ENCODE measurements at places on chromosomes 7 and 10.

- no peak for DNase-seq
Observed at GRCh38 chr7:151616443-151617213, 96.9 kb upstream of the RHEB start.

- DNase-seq = no peak
Observed at GRCh38 chr7:47259682-47260081, 322.2 kb downstream of the TNS3 start.

DNA sequence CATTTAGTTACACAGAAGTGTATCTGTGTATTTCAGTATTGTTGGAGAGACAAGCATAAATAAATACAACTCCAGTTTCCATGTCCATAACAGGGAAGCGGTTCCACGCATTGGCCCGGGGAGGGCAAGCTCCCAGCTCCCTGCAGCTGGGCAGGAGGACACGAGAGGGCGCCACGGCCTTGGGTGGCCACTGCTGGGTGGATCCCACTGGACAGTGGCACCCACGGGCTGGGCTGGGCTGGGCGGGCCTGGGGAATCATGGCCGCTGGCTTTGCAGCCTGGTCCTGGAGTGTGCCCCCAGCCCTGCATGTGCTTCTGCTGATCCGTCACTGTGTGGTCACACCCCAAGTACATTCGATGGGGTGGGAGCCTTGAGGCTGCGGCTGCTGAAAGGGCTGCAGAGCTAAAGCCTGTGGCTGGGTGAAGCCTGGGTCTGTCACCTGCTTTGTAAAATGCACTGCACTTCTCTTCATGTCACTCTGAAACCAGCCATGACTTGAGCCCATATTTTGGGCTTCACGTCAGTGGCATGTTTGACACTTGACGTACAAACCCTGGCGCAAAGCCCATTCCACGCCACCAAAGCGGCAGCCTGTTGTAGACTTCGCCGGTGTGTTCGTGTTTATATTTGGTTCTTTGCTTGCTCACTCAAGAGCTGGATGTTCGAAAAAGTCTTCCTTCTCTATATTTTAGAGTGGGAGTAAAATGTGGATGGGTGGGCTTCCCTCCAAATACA lies 27.5 kb downstream of the LRRC27 start:
- DNase-seq = no peak

GRCh38 chr7:17498230-17498629 lies 199.8 kb downstream of the AHR start:
- DNase-seq = no peak

DNA sequence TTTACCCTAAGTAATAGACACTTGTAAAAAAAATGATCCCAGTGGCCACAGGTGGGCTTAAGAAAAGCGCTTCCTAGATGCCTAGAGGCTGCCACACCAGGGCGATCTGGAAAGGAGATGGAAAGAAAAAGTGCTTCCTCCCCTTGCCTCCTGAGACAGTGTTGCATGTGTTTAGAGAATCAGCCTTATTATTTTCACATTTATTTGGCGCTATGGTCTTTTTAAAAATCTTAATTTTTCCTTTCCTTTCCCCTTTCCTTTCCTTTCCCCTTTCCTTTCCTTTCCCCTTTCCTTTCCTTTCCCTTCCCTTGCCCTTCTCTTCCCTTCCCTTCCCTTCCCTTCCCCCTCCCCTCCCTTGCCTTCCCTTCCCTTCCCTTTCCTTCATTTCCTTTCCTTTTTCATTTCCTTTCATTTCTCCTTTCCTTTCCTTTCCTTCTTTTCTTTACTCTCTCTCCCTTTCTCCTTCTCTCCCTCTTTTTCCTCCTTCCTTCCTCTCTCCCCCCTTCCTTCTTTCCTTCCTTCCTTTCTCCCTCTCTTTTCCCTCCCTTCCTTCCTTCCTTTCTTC lies 7.1 kb upstream of the MKX start:
- DNase-seq = no peak

DNA sequence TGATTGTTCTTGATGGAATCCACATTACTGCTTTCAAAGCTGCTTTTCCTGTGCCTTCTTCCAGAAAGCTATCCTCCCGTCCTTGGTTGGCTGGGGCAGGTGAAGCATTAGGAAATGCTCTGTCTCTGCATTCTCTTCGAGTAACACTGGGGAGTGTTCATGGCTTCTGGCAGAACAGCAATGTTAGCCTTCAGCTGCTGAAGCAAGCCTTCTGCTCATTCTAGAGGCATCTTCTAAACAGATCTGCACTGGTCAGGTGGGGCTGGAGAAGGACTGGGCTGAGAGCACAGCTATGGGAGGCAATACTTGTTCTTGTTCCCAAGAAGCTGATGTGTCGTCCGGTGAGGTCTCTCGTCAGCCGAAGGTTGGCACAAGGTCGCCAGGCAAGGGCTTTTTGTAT lies 80.6 kb downstream of the MGMT start:
- no peak for DNase-seq

- DNase-seq = no peak
Observed at GRCh38 chr10:13441476-13441875, 87.3 kb downstream of the BEND7 start.

DNA sequence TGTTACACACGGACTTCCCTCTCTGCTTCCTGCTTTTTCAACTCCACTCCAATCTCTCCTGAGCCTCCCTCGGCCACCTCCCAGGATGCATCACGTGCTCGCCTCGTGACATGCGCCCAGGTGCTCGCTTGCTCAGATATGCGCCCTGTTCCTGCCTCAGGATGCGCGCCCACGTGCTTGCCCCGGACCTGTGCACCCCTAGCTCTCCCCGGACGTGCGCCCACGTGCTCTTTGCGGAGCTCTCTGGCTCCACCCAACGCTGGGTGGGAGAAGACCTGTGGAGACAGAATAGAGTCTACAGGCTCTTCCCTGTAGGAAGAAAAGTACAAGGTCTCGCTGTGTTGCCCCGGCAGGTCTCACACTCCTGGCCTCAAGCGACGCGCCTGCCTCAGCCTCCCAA lies 23.1 kb downstream of the PARD3 start:
- no peak for DNase-seq

GRCh38 chr7:29408841-29409243 lies 154.8 kb upstream of the PRR15 start:
- DNase-seq = peak; percentile 29

GRCh38 chr7:143372070-143372469 lies 9.1 kb upstream of the ZYX start:
- DNase-seq = no peak

- DNase-seq = no peak
Observed at GRCh38 chr10:74450602-74451001, 299.6 kb downstream of the ADK start.

- DNase-seq = no peak
Observed at GRCh38 chr7:2445047-2445446, 31.2 kb downstream of the GRIFIN start.

DNA sequence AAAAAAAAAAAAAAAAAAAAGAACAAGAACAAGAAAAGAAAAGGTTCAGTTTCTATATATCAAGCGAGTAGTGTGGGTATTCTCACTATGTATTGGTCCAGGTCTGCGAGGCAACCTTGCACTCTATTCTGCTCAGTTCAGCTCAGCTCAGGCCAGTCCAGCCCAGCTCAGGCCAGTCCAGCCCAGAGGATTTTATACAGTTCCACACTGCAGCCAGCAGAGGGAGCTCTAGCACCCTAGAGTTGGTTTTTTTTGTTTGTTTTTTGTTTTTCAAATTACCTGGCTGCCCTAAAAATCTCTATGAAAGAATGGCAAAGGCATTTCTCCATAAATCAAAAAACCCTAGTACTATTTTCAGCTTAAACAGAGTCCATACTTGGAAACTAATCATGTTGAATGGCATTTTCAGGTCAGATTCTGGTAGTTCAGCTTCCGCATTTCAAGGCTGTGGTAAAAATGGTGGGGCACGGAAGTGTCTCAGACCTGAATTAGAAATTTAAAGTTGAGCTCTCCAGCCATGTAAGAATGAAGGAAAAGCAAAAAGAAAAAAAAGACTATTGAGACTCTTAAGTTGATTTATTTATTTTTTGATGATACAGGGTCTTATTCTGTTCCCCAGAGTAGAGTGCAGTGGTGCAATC lies 55.2 kb upstream of the GSDME start:
- DNase-seq = peak; percentile 31

- DNase-seq = no peak
Observed at GRCh38 chr7:159157714-159158113, 13.0 kb upstream of the VIPR2 start.

GRCh38 chr7:43600056-43600455 lies 17.1 kb downstream of the STK17A start:
- DNase-seq = no peak

DNA sequence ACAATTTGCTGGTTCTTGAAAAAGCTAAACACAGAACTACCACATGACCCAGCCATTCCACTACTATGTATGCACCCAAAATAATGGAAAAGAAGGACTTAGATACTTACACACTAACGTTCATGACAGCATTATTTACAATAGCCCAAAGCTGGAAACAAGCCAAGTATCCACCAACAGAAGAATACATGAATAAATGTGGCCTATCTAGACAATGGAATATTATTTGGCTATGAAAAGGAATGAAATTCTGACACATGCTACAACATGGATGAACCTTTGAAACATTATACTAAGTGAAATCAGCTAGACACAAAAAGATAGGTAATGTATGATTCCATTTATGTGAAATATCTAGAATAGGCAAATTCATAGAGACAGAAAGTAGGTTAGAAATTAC lies 67.4 kb upstream of the EXOC4 start:
- DNase-seq = no peak

- DNase-seq = no peak
Observed at GRCh38 chr10:53952698-53953630, 848.1 kb downstream of the PCDH15 start.

GRCh38 chr10:128693493-128694131 lies 567.4 kb upstream of the MKI67 start:
- no peak for DNase-seq

DNA sequence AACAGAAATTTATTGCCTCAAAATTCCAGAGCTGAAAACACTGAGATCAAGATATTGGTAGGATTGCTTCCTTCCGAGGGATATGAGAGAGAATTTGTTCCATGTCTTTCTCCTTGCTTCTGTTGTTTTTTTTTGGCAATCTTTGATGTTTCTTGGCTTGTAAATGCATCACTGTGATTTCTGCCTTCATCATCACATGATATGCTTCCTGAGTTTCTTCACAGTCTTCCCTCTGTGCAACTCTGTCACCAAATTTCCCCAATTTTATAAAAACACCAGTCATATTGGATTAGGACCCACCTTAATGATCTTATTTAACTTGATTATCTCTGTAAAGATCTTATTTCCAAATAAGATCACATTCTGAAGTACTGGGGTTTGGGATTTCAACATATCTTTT lies 14.7 kb downstream of the TMEM236 start:
- DNase-seq = no peak

- DNase-seq = no peak
Observed at GRCh38 chr7:107236862-107237261, 68.1 kb downstream of the HBP1 start.

- DNase-seq = no peak
Observed at GRCh38 chr10:121695731-121696464, 97.7 kb upstream of the FGFR2 start.

DNA sequence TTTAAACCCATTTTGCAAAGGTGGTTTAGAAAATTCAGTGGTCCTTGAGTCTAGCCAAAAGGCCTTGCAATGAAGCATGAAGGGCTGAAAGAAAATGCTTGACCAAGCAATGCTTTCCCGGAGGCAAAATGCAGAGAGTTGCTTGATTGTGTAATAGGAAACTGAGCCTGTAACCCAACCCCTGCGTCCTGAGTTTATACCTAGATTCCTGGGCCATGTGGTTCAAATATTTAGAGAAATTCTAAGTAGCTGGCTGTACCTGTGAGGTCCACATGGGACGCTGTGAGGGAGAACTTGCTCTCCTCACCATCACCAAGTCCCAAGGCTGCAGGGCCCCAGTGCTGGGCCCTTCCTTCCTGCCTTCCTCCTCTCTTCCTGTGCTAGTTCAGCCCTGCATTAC lies 45.7 kb downstream of the CXCL12 start:
- no peak for DNase-seq

GRCh38 chr10:132709471-132709951 lies 76.4 kb downstream of the NKX6-2 start:
- no peak for DNase-seq

GRCh38 chr7:111145472-111145871 lies 54.5 kb downstream of the LRRN3 start:
- no peak for DNase-seq

DNA sequence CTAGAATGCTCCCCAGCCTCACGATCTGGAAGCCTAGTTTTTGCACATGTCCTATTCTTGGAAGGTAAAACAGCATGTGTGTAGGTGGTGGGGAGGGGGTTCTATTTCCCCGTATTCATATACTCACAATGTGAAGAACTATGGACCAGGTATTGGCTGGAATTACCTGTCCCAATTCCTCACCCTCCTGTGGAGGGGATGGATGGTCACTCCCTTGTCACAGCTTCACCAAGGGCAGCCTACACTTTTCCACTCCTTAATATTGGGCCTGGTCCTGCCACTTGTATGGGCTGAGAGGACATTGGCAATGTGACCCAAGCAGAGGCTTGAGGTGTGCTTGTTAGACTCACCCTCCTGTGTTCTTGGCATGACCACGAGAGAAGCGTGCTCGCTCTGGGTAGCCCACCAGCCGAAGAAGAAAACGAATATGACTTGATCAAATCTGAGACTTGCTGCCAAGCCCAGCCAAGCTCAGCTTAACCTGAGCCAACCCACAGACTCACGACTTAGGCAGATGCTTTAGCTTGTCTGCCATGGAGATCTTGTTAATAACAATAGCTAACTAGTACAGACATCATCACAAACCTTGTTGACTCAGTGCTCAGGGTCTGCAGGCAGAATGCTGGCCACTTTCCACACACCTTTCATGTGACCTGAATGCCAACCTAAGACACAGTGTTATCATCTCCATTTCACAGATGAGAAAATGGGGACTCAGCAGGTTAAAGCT lies 17.2 kb downstream of the ZNF488 start:
- no peak for DNase-seq

- no peak for DNase-seq
Observed at GRCh38 chr10:18786478-18786877, 127.2 kb downstream of the ARL5B start.

GRCh38 chr10:26805567-26806245 lies 55.1 kb downstream of the ABI1 start:
- no peak for DNase-seq

- no peak for DNase-seq
Observed at GRCh38 chr10:124534231-124534798, 72.7 kb downstream of the LHPP start.

DNA sequence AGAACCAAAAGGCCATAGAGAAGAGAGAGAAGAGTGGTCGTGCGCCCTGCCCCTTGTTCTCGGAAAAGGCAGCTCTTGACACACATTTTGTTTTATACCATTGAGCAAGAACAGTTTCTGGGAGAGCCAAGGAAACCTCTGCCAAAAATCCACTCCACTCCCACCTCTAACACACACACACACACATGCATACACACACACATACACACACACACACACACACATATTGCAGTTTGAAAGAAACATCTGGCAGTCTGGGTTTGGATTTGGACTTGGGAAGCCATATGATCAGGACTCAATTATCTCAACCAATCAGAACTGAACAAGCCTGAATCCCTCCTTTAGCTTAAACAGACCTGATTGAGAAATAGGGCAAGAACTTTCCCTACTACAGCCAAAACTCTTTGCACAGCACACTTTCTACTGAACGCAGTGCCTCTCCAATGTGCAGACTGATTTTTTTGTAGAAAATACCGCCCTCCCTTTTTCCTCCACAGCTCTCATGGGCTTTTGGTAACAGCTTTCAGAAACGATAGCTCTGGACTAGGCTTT lies 484.0 kb upstream of the ZWINT start:
- no peak for DNase-seq
